Activated T-helper 9 cell treated with anti-CD3 and anti-CD28 coated beads, Interleukin-2, amount 50 U/mL, for 16 hours (primary cell): ENCODE measurements at places on chromosomes 7 and 10.

GRCh38 chr10:89879121-89879520, 177.7 kb downstream of the KIF20B start:
- no peak for DNase-seq

DNA sequence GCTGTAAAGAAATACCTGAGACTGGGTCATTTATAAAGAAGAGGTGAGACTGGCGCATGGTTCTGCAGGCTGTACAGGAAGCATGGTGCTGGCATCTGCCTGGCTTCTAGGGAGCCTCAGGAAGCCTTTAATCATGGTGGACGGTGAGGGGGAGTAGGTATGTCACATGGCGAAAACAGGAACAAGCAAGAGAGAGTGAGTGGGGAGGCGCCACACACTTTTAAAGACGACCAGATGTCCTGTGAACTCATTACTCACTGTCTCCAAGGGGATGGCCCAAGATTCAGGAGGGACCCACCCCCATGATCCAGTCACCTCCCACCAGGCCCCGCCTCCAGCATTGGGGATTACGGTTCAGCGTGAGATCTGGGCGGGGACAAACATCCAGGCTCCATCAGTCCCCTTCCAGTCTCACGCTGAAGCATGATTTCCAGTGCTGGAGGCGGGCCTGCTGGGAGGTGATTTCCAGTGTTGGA, 3.2 kb downstream of the ZNF316 start:
- DNase-seq: no peak

- no peak for DNase-seq
These were observed 15.8 kb downstream of the SFXN4 start for GRCh38 chr10:119149729-119150128.

- no peak for DNase-seq
These were observed 20.9 kb downstream of the MYOF start for GRCh38 chr10:93461109-93461806.

DNA sequence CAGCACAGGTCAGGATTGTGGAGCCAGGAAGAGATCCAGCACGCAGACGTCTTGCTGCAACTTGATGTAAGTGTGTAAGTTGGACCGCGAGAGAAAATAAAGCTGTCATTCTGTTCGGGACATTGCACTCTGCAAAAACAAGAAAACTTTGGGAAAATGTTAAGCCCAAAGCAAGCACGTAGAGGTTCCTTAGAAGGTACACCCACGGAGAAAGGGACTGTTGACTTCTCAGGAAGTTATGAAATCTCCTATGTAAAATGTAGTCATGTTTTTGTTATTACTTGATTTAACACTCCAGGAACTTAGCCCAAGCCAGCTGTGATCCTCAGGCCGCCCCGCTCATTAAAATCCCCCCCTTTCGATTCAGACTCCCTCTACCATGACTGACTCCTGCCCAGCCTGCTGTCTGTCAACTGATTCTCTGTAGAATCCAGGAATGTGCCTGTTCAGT, 196.1 kb upstream of the TCF7L2 start:
- no peak for DNase-seq

- no peak for DNase-seq
These were observed 42.1 kb downstream of the SCIN start for GRCh38 chr7:12612622-12613021.

GRCh38 chr10:29345144-29345909, 56.5 kb downstream of the LYZL1 start:
- DNase-seq: no peak

DNA sequence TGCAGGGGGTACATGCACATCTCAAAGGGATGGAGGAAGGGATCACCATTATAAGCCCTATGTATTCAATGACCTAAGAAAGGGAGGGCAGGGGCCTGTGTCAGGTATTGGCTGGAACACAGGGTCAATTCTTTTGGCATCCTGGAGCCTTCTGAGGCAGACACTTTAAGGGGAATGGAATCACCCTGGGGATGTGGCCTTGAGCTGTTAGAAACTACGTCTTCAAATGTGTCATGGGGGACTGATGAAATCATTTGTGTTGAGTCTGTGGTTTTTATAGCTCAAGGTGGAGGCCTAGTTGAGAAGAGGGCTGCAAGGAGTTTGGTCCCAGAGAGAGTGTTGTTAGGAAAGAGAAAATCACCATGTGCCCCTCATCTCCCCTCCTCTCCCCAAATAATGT, 206.1 kb upstream of the CELF2 start:
- no peak for DNase-seq

DNA sequence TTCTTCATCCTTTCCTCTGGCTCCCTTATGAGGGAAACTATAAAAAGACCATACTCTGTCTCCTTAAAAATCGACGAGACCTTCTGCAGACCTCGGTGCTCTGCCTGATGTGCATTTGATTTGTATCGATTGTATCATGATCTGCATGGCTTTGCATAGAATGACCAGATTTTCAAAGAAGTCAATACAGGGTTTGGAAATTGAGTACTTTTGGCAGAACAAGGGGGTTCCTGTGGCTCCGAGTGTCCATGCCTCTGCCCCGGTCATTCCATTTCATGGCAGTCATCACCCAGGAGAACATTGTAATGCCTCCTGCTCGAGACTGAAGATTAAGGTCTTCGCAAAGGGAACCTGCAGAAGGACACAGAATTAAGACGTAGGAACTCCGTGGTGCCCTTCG, 685 bp downstream of the CASP2 start:
- DNase-seq: no peak

- DNase-seq: no peak
These were observed 67.3 kb upstream of the TPK1 start for GRCh38 chr7:144903201-144903600.

- no peak for DNase-seq
These were observed 269.9 kb upstream of the PITRM1 start for GRCh38 chr10:3442451-3442990.

GRCh38 chr10:6033954-6034353, 28.2 kb downstream of the IL2RA start:
- DNase-seq: no peak

GRCh38 chr10:106706127-106706526, 458.4 kb downstream of the SORCS1 start:
- no peak for DNase-seq

DNA sequence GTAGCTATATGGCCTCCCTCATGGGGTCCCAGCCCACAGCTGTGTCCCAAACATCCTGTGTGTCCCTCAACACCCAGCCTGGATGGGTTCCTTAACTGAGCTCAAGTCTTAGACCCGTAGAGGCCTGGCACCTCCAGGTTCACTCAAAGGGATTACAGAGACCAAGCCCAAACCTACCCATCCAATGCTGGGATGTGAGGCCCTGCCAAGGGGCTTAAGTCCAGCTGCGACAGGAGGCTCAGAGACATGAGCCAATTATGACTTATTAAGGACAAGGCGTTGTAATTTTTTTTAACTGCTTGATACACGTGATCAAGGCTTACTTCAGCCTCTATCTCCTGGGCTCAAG, 105.6 kb upstream of the RET start:
- DNase-seq: no peak

DNA sequence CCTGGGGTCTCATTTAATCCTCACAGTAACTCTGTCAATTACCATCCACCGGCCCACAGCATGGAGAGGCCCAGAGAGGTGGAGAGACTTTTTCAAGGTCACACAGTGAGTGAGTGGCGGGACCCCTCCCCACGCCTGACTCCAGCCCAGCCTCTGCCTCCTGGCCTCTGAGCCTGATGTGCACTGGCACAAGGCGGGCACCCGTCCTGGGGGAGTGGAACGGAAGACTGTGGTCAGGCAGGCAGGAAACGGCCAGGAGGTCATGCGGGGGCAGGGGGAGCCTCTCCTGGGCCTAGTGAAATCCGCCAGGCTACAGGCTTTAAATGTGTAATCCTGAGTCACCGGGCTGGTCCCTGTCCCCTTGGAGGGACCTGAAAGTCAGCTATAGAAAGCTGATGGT, 32.2 kb downstream of the ZCCHC24 start:
- no peak for DNase-seq

GRCh38 chr7:12111422-12112405, 99.4 kb upstream of the TMEM106B start:
- DNase-seq: no peak

DNA sequence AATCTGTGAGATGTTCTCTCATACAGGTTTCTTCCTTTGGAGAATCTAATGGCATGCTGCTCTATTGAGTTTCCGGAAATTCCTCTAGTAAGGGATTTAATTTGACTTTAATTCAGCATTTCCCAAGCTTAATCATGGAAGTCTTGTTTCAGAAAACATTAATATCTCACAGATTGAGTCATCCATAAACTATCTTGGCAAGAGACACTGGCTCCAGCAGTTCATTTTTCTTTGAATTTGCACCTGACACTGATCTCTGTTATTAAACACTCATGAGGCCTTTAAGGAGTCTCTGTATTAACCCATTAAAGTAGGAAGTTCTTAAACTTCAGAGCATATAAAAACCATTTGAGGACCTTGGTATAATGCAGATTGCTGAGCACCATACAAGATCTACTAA, 3.6 kb upstream of the ITGB8 start:
- DNase-seq: no peak
